Cardiac septum (tissue), 1 donor: ENCODE measurements at places on chromosomes 11 and 22.

- DNase-seq = no peak
These were observed 13.1 kb upstream of the MFRP start for GRCh38 chr11:119359365-119360214.

- peak; percentile 38 for DNase-seq
These were observed 34.3 kb upstream of the MPPED1 start for GRCh38 chr22:43377548-43377895.

GRCh38 chr11:45982656-45983470 lies 60.4 kb downstream of the LARGE2 start:
- DNase-seq = peak; percentile 79

DNA sequence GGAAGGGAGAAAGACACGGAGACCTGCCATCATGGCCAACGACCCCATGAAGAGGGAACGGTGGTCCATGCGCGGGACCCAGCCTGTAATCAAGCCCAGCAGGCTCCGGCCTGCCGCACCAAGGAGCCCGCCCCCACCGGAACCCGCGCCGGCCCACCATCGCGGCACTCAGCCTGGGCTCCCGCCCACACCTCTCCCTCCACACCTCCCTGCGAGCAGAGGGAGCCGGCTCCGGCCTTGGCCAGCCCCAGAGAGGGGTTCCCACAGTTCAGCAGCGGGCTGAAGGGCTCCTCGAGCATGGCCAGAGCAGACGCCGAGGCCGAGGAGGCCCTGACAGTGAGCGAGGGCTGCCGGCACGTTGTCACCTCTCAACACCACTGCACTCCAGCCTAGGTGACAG lies 1302.8 kb upstream of the CNTN5 start:
- DNase-seq = no peak

DNA sequence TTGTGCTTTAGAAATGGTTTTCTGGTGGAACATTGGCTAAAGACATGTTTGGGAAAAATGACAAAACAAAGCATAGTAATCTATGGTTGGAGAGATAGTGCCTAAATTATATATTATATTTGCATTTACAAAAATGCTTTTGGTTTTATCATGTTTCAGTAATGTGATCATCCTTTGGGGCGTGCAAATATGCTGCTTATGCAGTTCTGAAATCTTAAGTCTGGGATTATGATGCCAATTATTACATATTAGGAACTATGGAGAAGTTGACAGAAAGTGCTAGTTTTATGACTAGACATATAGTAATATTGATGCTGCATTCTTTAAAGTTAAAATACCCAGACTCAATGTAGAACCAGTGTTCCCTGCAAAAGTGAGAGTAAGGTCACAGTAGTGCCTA lies 655.0 kb downstream of the METTL15 start:
- no peak for DNase-seq

DNA sequence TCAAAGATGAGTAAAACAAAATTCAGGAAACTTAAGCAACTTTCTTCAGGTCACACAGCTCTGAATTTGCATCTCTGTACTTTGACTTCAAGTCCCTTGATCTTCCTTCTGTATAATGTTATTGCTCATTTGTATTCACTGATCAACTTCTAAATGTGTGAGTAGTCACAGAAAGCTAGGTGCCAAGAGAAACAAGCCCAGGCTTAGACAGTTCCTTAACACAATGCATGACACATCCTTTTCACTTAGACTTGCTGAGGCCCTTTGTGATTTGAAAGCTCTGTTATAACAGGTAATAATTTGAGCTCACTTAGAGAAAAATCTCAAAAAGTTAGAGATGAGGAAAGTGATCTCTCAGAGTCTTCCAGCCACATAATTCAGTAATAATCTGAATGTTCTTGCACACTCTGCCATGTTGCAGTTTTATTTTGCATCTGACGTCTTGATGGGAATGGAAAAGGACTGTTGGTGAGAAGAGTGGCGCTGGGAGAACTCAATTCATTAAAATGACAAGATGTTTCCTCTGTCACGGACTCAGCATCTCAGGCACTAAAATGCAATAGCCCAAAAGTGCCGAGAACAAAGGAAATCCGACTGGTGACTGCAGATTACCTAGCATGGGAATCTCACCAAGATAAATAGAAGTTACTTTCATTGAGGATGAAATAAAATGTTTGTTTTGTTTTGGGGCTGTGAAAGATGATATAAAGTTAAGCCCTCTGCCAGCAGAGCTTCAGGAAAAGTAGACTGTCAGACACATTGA lies 665.3 kb downstream of the OPCML start:
- DNase-seq = no peak

GRCh38 chr22:45910928-45911467 lies 66.0 kb downstream of the WNT7B start:
- no peak for DNase-seq

GRCh38 chr22:23361676-23362075 lies 181.4 kb downstream of the BCR start:
- no peak for DNase-seq

- DNase-seq = no peak
These were observed 1278.4 kb upstream of the TENM4 start for GRCh38 chr11:80719292-80719646.

GRCh38 chr11:96339706-96340554 lies 3.1 kb downstream of the MAML2 start:
- no peak for DNase-seq

DNA sequence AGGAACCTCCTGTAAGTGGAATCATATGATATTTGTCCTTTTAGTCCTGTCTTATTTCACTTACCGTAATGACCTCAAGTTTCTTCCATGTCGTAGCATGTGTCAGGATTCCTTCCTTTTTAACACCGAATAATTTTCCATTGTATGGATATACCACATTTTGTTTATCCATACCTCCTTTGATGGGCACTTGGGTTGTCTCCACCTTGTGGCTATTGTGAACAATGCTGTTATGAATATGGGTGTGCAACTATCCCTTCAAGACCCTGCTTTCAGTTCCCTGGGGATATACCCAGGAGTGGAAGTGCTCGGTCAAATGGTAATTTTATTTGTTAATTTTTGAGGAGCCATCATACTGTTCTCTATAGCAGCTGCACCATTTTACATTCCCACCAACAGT lies 244.9 kb upstream of the BLID start:
- no peak for DNase-seq

- DNase-seq = no peak
These were observed 309.3 kb upstream of the CHORDC1 start for GRCh38 chr11:90532125-90532524.

DNA sequence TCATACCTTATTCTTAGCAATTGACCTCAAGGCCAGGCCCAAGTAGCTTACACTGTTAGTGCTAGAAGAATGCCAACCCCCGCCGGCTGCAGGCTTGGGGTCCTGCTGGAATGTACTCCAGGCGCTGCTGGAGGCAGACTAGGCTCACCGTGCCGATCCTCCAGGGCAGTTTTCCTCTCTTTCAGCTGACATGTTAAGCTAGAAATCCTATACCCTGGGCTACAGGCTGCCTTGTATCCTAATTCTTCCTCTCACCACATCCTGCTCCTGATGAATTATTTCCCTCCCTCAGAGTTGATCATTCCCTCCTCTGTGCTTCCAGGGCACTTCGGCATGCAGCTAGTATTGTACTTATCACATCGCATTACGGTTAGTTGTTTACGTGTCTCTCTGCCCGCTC lies 3.4 kb downstream of the SPTBN2 start:
- no peak for DNase-seq

GRCh38 chr11:96748639-96749370 lies 359.0 kb downstream of the JRKL start:
- DNase-seq = no peak

- DNase-seq = no peak
These were observed 57.3 kb downstream of the PIK3C2A start for GRCh38 chr11:17150521-17150920.

- DNase-seq = no peak
These were observed 18.3 kb upstream of the MICALL1 start for GRCh38 chr22:37887584-37888378.

- no peak for DNase-seq
These were observed 354.9 kb downstream of the JRKL start for GRCh38 chr11:96744697-96745096.

DNA sequence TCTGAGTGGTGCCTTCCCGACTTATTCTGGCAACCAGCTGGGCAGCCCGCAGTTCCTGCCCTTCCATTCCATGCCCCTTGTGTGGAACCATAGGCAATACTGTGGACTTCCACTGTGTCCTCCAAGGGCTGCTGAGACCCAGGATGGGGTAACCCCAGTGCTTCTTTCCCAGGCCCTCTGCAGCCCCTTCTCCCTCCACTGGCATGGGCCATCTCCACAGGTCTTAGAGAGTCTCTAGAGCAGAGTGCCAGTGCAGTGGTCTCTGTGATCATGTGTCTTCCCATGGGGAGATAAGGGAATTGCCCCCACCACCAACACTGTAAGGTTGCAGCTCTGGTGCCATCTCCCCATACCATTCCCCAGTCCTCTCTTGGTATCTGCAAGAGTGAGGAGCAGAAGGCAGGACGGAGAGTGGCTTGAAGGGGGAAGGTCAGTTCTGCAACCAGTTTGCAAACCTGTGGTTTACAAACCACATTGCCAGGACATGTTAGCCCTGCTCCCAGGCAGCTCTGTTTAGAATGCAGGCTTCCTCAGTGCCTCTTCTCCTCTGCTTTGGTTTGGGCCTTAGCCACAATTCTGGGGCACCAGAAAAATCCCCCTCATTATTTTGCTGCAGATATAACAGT lies 20.9 kb upstream of the DRD2 start:
- DNase-seq = no peak

DNA sequence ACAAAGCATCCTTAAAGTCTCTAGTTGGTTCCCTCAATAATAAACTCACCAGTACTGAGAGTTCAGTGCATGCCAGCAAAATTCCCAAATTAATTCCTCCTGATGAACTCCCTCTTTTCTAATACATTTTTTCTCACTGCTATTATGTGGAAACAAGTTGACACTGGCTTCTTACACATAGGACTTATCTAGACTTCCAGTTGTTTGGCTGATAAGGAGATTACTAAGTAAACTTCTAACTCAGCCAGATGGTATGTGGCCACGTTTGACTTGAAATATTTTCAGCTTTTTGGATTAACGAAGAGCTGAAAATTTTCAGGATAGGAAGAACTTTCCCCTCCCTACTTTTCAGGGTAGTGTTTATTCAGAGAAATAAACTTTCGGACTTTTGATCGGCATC lies 1154.2 kb upstream of the TENM4 start:
- DNase-seq = no peak

DNA sequence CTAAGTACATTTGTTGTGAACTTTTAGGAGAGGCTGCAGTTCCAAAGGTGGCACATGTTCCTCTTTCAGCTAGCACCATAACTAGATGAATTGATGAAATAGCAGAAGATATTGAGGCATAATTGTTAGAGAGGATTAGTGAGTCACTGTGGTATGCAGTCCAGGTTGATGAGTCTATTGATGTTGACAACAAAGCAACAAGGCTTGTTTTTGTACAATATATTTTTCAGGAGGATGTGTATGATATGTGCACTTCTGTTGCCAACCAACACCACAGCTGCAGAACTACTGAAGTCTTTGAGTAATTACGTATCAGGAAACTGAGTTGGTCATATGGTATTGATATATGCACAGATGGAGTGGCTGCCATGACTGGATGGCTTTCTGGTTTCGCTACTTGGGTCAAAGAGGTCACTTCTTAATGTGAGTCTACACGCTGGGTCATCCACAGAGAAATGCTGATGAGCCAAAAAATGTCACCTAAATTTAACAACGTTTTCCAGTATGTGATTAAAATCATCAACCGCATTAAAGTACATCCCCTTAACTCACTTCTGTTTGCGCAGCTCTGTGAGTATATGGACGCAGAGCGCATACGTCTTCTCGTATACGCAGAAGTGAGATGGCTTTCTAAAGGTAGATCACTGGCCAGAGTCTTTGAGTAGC lies 261.3 kb upstream of the ANO5 start:
- DNase-seq = no peak

DNA sequence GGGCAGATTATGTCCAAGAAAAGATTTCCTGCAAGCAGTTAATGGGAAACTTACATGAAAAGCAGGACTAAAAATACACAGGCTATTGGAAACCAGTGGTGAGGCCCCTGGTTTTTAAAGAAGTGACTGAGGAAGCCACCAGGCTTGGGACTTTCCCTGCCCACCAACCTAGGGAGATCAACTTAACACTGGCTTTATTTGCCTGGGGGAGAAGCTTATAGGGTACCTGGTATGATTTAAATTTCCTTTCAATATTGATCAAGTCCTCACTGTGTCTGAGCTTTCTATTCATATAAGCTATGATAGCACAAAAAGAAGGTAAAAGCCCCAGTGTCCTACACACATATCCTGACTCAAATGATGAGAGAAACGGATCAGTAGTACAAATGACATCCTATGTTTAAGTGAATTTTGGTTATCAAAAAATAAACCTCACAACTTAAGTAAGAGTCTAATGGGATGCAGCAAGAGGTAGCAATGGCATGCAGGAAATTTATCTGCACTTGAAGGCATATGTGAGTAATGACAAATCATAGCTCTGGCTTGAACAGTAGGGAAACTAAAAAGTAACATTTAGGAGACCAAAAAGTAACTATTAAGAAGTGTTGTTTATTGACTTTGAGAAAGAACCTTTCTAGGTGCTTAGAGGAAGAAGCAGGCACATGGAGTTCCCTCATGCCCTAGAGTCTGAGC lies 85.3 kb downstream of the GAB2 start:
- no peak for DNase-seq

- DNase-seq = no peak
These were observed 173.2 kb downstream of the DSCAML1 start for GRCh38 chr11:117623831-117624271.

- no peak for DNase-seq
These were observed 1.8 kb upstream of the OR5B21 start for GRCh38 chr11:58509748-58510147.

DNA sequence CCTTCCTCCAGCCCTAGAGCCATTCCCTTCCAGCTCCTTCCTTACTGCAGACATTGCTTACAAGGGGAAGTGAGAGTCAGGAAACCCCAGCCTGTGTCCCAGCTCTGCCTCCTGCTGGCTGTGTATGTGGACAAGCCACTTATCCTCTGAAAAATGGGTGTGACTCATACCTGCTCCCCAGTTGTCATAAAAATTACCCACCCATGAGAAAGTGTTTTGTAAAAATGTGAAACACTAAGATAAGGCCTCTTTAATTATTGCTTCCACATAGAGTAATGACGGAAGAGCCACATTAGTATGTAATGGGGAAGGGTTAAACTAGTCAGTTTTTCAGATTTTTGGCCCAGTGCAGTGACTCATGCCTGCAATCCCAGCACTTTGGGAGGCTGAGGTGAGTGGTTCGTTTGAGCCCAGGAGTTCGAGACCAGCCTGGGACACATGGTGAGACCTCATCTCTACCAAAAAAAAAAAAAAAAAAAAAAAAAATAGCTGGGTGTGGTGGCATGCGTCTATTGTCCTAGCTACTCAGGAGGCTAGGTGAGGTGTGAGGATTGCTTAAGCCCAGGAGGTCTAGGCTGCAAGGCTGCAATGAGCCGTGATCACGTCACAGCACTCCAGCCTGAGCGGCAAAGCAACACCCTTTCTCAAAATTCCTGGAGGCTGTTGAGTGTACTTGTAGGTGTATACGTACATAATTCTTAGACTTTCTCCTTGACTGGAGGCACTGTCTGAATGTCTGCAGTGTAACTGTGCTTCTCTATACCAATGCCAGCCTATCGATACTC lies 84.9 kb downstream of the CTTN start:
- DNase-seq = no peak
